ENCODE measurements at places on chromosomes 11 and 22.

GRCh38 chr11:11777897-11778296 is 63.9 kb upstream of the USP47 start:
- peak; percentile 64 for DNase-seq

GRCh38 chr22:25572708-25573171 is 8.3 kb downstream of the GRK3 start:
- DNase-seq: no peak

GRCh38 chr11:120579611-120580031 is 68.1 kb downstream of the GRIK4 start:
- DNase-seq: no peak

DNA sequence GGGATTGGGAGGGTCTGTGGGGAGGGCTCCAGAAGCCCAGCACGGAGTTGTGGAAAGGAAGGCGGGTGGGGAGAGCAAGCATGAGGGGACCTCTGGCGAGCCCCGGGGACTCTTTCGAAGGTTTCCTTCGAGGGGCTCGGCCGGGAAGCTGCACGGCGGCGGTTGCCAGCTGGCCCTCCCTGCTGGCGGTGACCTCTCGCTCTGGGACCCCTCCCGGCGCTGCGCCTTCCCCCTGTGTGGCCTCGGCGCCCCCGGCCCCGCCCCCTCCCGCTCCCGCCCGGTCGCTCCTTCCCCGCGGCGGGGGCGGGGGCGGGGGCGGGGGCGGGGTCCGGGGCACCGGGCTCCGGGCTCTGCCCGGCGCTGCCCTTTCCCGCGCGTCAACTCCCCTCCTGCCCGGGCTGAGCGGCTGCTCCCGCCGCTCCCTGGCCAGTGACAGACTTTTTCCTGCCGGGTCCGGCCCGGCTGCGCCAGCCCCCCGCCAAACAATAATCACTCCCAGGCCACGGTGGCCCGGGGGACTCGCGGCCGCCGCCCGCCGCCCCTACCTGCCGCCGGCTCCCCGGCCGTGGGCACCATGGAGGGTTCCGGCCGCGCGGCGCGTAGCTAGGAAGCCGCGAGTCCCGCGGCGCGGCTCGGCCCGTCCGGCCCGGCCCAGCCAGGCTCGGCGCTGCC is 941 bp downstream of the CLCF1 start:
- peak; percentile 62 for DNase-seq

DNA sequence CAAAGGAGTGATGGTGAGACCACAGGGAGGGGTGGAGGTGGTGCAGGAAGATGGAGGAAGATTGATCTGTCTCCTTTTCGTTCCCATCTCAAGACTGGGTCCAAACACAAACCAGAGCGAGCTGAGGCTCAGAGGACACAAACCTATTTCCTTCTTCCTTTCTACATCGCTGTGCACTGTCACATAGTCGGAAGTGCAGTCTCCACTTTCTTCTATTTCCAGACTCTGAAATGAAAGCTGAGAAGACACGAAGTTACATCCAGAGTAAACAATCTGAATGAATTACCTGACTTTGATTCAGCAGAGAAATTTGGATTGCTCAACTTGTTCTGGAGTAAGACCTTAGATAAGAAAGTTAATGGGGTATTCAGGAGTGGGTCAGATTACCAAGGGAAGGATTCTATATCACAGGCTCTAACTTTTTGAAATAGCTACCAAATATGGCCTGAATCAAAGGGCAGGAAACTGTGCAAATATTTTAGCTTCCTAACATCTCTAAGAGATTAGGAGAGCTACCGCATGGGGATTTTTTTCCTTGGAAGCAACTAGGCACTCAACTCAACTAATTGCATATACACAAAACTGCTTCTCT is 14.4 kb downstream of the OVCH2 start:
- DNase-seq: no peak

GRCh38 chr11:100855466-100856067 is 168.5 kb downstream of the ARHGAP42 start:
- DNase-seq: peak; percentile 63

GRCh38 chr22:48365386-48365785 is 1462.3 kb downstream of the BRD1 start:
- no peak for DNase-seq

GRCh38 chr11:126155402-126156187 is 55.9 kb downstream of the RPUSD4 start:
- no peak for DNase-seq

- no peak for DNase-seq
Measured at GRCh38 chr11:79150966-79151365, 289.9 kb downstream of the TENM4 start.

DNA sequence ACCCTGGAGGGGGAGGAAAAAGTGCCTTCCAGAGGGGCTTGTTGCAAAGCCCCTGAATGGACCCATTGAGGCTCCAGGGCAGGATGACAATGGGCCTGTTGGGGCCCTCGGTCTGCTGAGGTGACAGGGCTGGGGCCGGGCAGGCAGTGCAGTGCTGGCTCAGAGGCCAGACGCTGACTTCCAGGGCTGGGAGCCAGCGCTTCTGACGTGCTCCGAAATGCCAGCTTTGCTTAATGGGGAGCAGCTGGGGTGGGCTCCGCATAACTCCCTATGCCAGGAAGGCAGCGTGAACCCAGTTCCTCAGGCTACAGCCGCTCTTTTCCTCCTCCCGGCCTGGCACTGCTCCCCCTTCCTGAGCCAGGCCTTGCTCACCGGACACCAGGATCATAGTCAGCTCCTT is 17.7 kb downstream of the NAV2 start:
- no peak for DNase-seq

DNA sequence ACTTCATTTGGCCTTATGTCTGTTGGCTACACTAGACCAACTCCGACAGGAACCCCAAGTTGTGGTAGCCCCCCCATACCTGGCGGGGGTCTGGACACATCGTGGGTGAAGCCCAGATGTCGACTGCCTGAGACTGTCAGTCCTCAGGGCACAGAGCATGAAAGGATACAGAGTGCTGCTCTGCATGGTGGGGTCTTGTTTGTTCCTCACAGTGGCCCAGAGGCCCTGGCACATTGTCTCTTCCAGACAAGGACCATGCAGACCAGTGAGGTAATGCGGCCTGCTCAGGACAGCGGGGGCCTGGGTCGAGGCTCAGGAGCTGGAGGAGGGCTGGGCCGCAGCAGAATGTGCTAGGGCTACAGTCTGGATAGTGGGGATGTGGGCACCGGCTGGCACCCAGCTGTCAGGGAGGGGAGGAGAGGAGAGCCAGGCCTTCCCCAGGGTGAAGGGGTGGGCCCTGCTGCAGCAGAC is 14.6 kb downstream of the CAPN5 start:
- DNase-seq: no peak

- DNase-seq: peak; percentile 34
Measured at GRCh38 chr22:19143967-19144400, 467 bp downstream of the ESS2 start.

- DNase-seq: peak; percentile 79
Measured at GRCh38 chr11:58654079-58654907, 31.8 kb downstream of the CNTF start.

DNA sequence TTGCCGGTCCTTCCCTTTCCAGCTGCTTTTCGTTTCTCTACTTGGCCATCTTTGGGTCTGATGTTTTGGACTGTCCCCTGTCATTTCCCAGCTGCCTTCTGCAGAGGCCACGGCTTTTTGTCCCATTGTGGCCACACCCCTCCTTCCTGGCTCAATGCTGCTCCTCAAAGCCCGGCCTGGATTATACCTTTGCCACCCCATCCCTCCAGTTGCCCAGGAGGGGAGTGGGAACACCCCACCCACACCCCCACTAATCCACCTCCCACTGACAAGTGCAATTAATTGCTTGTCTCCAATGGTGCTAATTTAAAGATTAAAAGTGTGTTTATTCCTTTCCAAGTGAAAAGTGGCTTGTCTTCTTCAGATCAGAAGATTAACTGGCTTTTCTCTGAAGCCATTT is 34.2 kb upstream of the CSNK2A3 start:
- DNase-seq: no peak

GRCh38 chr11:128719556-128719824 is 25.6 kb downstream of the FLI1 start:
- DNase-seq: no peak

GRCh38 chr11:69718147-69718546 is 14.3 kb upstream of the FGF19 start:
- DNase-seq: peak; percentile 43

DNA sequence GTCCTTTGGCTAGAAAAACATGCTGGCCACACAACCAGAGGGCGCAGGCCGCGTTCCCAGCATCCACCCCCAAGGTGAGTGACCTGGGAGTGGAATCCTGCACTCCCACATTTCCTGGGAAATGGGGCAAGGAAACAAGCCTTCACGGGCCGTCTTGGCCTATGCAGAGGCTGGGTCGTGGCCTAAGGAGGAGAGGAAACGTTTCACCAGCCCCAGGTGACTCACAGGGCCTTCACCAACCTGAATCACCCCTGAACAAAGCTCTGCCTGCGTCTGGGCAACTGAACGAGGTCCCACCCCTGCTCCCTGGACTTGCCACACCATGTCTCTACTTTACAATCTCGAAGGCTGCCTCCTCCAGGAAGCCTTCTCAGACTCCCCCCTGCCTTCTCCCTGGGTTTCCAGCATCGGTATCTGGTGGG is 13.2 kb downstream of the MYH9 start:
- DNase-seq: peak; percentile 95

GRCh38 chr11:2215561-2216399 is 44.2 kb upstream of the TH start:
- no peak for DNase-seq

DNA sequence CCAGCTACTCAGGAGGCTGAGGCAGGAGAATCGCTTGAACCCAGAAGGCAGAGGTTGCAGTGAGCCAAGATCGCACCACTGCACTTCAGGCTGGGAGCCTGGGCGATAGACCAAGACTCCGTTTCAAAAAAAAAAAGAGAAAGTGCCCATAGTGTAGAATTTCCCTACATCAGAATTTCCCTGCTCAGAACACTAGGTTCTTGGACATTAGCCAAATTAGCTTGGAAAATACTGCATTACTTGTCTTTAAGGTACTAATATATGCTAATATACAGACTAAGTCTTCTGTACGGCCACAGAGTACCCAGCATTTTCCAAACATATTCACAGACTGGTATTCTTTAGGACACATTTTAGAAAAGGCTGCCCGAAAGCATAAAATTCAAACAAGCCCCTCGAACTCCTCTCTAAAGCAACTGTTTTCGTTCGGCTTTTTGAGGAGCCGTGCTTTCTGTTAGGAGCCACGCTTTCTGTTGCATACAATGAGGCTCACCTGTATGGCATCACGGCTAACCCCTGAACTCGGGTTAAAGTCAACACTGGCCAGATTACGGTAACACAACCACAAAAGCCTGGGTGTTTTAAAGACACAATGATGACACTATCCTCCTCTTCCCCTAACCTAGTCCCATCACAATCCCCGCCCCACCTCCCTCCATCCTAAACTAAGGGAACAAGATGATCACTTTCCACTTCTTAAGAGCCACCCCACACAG is 18.4 kb downstream of the TNKS1BP1 start:
- no peak for DNase-seq

DNA sequence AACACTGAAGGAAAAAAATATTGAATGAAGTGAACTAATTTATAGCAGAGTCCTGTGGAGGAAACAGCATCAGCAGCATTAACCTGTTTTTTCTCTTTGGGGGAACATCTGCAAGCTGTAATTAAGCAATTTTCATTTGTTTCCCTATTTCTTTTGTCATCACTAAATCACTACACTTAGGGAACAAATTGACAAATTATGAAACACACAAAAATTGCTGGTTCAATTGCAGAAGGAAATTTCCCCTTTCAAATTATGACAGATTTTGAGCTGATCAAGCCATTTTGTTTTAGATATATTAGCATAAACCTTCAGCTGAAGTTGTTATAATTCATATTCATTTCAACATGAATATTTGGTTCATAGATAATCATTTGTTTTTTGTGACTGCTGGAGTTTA is 22.2 kb upstream of the RAG2 start:
- DNase-seq: no peak

- no peak for DNase-seq
Measured at GRCh38 chr22:31477329-31477728, 12.3 kb downstream of the EIF4ENIF1 start.

DNA sequence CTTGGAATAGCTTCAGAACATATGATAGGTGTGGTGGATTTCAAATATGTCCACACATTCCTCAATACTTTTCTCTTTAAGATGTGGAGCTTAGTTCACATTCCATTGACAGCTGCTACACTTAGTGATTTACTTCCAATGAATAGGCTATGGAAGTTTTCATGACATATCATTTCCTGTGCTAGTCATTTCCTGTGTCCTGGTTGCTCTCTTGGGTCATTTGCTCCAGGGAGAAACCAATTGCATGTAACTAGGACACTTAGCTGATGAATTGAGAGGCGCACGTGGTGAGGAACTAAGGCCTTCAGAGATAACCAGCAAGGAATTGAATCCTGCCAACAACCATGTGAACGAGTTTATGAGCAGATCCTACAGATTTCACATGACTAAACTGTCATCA is 120.9 kb downstream of the SLC17A6 start:
- DNase-seq: peak; percentile 86

- no peak for DNase-seq
Measured at GRCh38 chr11:57202281-57202680, 20.5 kb downstream of the LRRC55 start.

GRCh38 chr11:114073007-114073827 is 13.7 kb downstream of the ZBTB16 start:
- DNase-seq: no peak

DNA sequence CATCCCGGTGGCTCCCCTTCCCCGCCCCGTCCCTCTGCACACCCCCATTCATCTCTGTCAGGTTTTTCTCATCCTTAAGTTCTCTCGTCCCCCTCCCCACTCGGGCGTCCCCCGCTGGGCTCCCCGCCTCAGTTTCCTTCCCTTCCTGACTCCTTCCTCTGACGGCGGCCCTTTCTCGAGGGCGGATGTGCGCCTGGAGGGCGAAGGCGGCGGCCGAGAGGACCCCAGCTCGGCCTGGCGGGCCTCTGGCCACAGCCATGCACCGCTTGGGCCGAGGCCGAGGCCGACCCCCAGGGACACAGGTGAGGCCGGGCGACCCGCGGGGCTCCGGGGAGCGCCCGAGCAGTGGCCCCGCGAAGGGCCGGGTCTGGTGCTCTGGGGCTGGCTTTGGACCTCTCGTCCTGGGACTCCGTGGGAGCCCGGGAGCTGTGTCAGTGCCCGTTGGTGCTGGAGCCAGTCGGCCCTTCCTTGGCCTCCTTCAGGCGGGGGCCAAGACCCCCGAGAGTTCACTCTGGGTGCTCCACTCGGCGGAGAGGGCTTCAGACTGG is 2.9 kb downstream of the PHLDB1 start:
- DNase-seq: no peak

Data from kidney tubule cell (primary cell).